ENCODE measurements at places on chromosomes 3 and 15. TPM values are rescaled to one million over a fixed set of nuclear protein-coding genes. Genes with fewer than 3 reads are reported as not detected.

- no peak for DNase-seq
Measured at GRCh38 chr15:55247311-55247710, 42.3 kb downstream of the RAB27A start.

- DNase-seq: no peak
Measured at GRCh38 chr15:27973886-27974285, 125.2 kb downstream of the OCA2 start.

GRCh38 chr15:41230650-41231421 is at the start of the genes CHP1 and EXD1:
CHP1 (plus strand) TSS chr15:41231268; CDS start chr15:41231383, 115 bp downstream.
EXD1 (minus strand) TSS chr15:41230757; CDS start chr15:41226575, 4,182 bp downstream.
- peak; percentile 94 for DNase-seq

The TP63 gene
- 0.25 TPM for total RNA-seq

The EFCC1 gene
- not detected for total RNA-seq

The CTXND1 gene
- total RNA-seq: not detected

DNA sequence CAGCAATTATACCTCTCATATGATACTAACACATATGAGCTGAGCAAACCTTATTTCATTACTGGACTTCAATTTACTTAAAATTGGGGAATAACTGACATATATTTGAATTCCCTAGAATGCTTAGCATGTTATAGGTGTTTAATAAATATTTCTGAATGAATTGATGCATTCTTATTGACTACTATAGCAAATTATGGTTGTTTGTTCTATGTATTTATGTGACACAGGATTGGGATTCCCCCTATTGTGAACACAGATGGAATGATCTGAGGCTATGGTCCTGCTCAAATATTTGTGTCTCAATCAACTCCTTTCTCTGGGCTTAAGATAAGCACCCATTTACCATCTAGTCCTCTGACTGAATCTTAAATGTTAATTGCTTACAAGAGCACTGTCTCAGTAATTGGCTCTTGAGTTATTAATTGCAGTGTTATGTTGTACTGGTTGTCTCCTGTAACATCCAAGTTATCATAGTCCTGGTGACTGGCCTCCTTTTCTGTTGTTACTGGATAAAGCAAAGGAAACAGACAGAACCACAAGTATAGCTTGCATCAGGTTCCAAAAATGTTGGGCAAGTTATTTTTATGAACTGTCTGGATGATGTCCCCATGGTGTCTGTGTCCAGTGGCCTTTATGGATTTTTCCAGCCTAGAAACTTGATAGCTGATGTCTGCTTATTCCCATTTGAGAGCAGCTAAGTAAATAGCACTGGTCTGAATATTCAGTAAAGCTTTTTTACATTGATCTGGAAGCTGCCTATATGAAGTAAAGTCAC is 2.3 kb upstream of the UACA start:
- no peak for DNase-seq

DNA sequence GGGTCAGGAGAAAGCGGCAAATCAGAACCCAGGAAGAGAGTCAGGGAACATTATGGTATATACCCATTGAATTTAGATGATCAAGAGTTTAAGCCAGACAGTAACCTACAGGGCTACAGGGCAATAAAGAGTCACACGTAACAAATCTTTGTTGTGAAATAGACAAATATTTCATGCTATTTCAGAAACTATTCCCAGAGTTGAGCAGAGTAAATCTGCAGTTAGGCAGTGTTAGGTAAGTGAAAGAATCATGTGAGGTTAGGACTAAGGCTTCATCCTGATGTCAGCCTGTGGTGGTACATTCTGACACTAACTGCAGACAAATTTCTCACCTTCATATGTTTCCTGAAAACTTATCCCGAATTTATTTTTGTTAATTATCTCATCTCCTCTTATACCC is 153.0 kb downstream of the UBE2E2 start:
- DNase-seq: no peak

DNA sequence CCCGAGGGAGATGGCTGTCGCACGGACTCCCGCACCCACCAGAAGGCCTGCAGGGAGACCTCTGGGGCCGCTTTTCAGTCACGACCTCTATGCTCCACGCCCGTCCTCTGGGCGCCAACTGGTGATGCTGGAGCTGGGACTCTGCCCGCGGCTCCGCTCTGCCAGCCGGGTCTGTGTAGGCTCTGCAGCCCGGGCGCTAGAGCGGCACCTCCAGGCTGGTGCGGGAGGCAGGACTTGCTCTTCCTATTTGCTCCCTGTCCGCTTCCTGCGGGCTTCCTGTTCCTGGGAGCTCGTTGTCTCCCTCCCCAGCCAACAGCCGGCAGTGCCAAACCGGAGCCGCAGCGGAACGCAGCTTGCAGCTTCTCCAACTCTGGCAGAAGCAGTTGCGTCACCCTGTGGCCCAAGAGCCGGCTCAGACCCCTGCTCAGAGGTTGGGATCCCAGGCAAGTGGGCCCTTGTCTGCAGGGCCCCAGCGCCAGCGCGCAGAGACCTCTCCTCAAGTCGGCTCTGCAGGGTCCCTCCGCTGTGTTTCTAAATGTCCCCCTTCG is 285.9 kb downstream of the XXYLT1 start:
- DNase-seq: no peak

Data from CD4-positive, alpha-beta memory T cell (primary cell).